ENCODE measurements at places on chromosomes 16 and 17. TPM values are rescaled to one million over a fixed set of nuclear protein-coding genes. Genes with fewer than 3 reads are reported as not detected.
A peak's percentile ranks its signal among the peaks of the same experiment; 100 is the strongest.

Gene ZNF750
- total RNA-seq = 0.25 TPM

- DNase-seq = no peak
Observed at GRCh38 chr16:68406458-68407152, 41.7 kb downstream of the SMPD3 start.

DNA sequence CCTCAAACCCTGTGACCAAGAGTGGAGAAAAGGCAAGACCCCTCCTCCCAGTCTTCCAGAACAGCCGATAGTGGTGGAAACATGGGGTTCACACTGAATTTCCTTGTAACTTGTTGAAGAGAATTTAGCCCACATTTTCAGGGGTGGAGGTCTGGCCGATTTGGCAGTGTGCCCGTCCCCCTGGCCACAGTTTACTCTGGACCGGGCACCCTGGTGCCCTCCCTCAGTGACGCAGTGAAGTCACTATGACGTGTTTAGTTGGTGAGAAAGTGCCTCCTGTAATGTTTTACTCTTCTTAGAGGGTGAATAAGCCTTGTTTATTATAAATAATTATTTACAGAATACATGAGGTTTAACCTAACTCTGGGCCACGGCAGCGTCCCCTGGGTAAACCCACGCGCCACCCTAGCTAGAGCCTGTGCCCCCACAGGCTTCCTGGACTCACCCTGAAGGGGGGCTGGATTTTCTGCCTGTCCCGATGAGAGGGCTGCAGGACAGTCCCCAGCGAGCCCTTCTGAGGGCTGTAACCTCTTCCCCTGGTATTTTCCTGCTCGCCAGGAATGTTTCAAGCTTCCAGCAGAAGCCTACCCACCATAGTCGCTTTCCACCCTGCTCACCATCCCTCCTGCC is 316.9 kb downstream of the SEC14L1 start:
- no peak for DNase-seq

Gene SBK1
- total RNA-seq = 2.5 TPM

Gene TEKT5
- total RNA-seq = 0.57 TPM

GRCh38 chr16:53822936-53823529 is 119.1 kb downstream of the FTO start:
- no peak for DNase-seq

GRCh38 chr16:67155295-67156142 is 4.2 kb downstream of the TRADD start:
- peak; percentile 88 for DNase-seq

Gene EPOP
- 1.3 TPM for total RNA-seq

Gene GPT2
- total RNA-seq = 6.5 TPM

Gene FBXL16
- total RNA-seq = 44.9 TPM

All from kidney (tissue), 22 donors.